HCT116 (cell line): ENCODE measurements at places on chromosomes 5 and 9.

DNA sequence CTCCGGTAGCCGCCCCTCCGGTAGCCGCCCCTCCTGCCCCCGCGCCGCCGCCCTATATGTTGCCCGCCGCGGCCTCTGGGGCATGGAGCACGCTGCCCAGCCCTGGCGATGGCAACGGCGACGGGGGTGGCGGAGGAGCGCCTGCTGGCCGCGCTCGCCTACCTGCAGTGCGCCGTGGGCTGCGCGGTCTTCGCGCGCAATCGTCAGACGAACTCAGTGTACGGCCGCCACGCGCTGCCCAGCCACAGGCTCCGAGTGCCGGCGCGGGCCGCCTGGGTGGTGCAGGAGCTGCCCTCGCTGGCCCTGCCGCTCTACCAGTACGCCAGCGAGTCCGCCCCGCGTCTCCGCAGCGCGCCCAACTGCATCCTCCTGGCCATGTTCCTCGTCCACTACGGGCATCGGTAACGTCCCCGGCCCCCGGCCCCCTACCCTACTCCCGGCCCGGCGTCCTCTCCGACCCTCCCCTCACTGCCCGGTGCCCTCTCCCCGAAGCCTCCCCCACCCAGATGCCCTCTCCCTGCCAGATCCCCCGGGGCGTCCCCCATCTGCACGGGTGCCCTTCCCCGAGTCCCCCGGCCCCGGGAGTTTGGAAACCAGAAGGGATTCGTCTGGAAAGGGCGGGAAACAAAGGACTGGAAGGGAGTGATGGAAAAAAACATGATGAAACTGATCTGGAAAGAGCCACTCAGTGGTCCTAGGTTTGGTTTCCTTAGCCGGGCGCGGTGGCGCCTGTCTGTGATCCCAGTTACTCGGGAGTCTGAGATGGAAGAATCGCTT, 417 bp downstream of the SRD5A1 start:
- DNase-seq, result no peak

DNA sequence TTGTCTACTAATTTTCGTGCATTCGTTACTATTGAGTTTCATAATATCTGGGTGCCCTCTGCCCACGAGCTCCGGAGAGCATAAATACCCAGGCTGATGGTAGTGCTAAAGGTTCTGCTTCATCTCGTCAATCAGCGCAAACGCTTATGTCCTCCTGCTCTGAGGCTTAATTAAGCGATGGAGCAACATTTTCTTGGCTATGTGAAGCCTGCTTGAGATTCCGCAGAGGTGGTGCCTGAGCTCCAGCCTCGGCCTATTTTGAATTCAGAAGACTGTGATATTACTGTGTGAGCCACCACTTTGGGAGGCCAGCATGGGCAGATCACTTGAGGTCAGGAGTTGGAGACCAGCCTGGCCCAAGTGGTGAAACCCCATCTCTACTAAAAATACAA, 44.8 kb downstream of the ANXA2R start:
- DNase-seq, result no peak

DNA sequence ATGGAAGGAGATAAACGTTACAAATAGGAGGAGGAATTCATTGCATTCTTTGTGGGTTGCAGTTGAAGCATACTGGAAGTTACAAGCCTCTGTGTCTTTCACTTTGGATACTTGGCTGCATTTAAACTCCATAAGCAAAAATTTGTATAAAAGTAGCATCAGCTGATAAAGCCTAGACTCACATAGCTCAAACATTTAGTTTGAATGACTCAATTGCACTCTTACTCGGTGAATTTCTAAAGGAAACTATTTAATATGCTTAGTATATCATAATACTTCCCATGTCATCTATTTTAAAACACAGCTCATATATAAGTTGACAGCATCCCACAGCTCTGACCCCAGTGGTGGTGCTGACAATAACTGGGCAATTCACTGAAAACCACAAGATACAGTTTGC, 596.6 kb upstream of the ZNF608 start:
- no peak for DNase-seq

DNA sequence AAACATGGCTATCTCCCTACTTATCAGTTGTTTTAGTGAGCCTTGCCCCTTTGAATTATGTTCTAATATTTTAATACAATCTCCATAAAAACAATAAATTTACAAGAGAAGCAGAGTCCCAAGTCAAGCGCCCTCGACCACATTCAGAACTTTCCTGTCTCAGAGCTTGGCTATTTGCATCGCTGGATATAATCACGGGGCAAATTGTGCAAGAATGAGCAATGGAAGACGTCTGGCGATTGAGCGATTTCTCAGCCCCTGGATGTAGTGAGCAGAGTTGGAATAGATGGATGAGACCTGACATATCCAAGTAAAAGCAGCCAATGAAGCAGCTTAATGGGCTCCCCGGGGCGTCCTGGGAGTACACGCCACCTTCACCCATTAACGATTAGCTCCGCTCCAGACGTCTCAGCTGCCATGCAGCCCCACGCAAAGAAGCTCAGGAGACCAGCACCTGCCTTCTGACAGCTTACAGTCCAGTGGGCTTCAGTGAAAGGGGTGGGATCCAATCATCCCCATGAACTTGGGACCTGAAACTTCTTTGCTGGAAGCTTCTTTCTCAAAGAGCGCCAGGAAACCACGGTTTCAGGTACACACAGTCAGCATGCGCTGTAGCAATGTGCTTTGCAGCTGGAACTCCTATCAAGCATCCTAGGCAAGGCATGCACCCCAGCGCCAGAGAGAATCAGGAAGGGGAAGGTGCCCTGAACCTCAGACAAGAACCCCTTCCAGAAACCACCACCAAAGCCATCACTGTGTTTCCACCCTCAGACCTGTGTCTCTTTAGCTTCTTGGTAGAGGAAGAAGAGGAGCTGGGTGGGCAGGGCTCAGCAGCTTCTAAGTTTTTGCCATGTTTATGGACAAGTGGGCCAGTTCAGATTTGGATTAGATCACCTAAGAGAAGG, 92.0 kb upstream of the IRX4 start:
- DNase-seq, result no peak

DNA sequence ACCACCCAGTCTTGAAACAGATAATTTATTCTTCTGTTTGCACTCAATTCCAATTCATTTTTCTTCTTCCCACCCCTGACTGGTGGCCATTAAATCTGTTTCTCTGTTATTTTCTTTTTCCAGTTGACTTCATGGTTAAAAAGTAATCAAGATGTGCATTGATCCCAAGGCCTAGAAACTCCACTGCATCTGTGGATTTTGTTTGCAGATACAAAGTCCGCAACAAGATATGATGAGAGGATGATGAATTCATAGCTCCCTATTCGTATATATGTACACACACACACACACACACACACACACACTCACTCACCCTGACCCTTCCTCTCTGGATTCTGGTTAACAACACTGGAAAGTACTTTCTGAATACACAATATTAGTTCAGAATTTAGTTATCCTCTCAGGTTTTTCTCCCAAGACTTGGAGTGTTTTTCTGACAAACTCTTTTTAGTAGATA, 52.4 kb downstream of the CD180 start:
- DNase-seq, result no peak

GRCh38 chr9:131589124-131589711, 43.9 kb downstream of the PRRT1B start:
- DNase-seq, result no peak
